Transverse colon (tissue), 4 donors: ENCODE measurements at places on chromosomes 12 and 14. TPM values are rescaled to one million over a fixed set of nuclear protein-coding genes. Genes with fewer than 3 reads are reported as not detected.

The HPD gene
- total RNA-seq: not detected

DNA sequence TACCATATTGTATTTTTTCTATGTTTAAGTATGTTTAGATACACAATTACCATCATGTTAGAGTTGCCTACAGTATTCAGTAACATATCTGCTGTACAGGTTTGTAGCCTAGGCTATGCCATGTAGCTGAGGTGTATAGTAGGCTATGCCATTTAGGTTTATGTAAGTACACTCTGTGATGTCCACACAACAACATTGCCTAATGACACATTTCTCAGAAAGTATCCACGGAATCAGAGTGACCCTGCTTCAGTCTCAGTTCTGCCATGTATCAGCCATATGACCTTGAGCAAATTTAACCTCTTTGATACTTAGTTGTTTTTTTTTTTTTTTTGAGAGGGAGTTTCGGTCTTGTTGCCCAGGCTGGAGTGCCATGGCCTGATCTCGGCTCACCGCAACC, 12.7 kb downstream of the SUSD6 start:
- H3K4me1 ChIP-seq: peaks cover 24% of the 10 kb centered on the region
- no peak for DNase-seq
- no peak overlapping the region for H3K4me3 ChIP-seq
- H3K36me3 ChIP-seq: no peaks in the 10 kb centered on the region

- no peaks in the 10 kb centered on the region for H3K36me3 ChIP-seq
- no peaks in the 10 kb centered on the region for H3K27me3 ChIP-seq
- no peak overlapping the region for H3K27ac ChIP-seq
- H3K4me1 ChIP-seq: no peaks in the 10 kb centered on the region
- H3K4me3 ChIP-seq: no peak overlapping the region
Measured at GRCh38 chr12:86838260-86838659, 582.1 kb upstream of the MGAT4C start.

- no peaks in the 10 kb centered on the region for H3K27me3 ChIP-seq
- no peak for DNase-seq
- H3K4me1 ChIP-seq: no peaks in the 10 kb centered on the region
Measured at GRCh38 chr14:106547735-106548434, 1021.5 kb downstream of the TMEM121 start.

GRCh38 chr14:26522967-26523366, 74.9 kb downstream of the NOVA1 start:
- no peak overlapping the region for H3K4me3 ChIP-seq
- H3K4me1 ChIP-seq: no peaks in the 10 kb centered on the region
- no peak overlapping the region for H3K27ac ChIP-seq
- no peaks in the 10 kb centered on the region for H3K36me3 ChIP-seq

DNA sequence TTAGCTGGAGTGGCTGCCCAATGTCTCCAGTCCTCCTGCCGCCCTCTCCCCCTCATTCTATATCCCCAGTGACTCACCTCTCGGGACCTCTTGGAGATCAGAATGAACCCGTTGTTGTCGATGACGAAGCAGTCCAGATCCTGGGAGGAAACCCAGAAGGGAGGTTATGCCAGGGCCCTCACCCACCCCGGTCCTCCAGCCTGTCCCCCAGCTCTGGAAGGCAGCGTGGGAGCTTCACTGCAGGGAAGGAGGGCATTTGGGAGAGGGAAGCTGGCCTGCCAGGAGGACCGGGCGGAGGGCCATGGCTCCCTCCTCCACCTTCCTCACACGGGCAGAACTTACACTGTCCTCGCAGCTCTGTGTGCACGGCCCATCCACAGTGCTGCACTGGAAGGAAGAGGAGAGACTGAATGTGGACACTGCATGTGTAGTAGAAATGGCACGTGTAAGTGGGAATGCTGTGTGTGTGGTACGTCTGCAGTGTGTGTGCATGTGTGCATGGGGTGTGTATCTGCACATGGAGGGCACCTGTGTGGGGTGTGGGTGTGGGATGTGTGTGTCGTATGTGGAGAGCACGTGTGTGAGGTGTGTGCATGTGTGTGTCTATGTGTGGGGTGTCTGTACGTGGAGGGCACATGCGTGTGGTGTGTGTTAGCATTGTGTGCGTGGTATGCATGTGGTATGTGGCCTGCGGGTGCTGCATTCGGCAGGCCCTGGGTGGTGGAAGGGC, 10.0 kb upstream of the LRTM2 start:
- H3K36me3 ChIP-seq: no peaks in the 10 kb centered on the region
- H3K4me1 ChIP-seq: no peaks in the 10 kb centered on the region

The TMPRSS12 gene
- not detected for total RNA-seq
